ENCODE measurements at places on chromosomes 13 and 19.

- no peak for DNase-seq
These were observed 1380.5 kb upstream of the ATXN8OS start for GRCh38 chr13:68727165-68727564.

DNA sequence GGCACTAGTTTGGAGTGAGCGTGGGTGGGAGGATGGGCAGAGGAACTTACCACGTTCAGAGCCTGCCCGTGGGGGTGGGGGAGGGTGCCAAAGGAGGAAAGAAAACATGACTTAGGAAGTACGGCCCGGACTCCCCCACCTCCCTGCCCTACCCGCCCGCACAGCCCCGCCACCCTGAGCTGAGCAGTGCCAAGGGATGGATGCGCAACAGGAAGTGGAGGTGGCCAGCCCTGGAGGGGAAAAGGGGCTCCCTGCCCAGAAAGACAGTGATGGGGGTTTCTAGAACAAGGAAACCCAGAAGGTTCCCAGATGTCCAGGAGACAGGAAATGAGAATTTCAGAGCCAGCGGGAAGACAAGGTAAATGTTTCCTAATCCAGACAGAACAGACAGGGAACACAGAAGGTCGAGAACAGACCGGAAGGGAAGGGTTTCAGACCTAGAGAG lies 6.3 kb downstream of the TEAD2 start:
- no peak for DNase-seq

GRCh38 chr19:48616041-48616436 lies 1.2 kb upstream of the FAM83E start:
- DNase-seq: no peak

DNA sequence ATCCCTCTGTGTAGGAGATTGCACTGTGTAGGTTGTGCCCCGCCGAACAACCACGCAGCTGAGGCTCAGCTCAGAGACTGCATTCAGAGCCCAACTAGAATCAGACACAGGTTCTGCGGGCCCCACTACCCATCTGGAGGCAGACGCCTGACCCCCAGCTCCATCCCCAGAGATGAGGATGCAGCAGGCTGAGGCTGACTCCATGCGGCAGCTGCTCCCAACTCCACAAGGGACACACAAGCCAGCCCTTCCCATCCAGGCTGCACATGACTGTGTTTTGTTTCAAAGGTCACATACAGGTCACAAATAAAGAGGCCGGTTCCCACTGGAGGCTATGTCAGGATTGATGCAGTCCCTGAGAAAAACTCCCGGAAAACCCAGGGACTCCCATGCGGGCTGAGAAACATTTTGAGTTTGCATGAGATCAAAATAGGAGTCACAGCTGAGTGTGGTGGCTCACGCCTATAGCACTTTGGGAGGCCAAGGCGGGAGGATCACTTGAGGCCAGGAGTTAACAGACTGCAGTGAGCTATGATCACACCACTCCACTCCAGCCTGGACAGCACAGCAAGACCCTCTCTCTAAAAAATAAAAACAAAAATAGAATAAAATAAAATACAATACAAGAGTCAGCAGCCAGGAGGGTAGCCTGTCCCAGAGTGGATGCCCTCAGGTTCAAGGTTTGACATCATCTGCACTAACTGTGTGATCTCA lies 14.0 kb downstream of the ELL start:
- no peak for DNase-seq

- no peak for DNase-seq
These were observed 101.5 kb downstream of the DPF1 start for GRCh38 chr19:38122402-38123093.

- DNase-seq: peak; percentile 28
These were observed 233.5 kb upstream of the SERP2 start for GRCh38 chr13:44140146-44140545.

DNA sequence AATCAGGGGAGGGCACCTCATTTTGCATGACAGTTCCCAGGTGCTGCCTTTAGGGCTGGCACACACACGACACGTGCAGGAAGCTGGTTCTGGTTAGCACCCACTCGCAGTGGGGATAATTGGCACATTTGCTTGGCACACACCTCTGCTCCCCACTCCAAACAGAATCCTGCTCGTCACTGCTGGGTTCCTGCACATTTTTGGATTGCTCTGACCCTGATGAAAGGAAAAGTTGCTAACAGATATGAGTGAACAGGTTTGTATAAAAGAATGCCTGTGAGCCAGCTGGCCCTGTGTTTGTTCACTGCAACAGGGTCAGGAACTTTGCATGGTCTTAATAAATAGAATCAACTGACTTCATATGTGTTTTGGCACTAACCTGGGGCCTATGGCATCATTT lies 1500.4 kb downstream of the EFNB2 start:
- DNase-seq: no peak

- DNase-seq: no peak
These were observed 497.0 kb downstream of the FOXO1 start for GRCh38 chr13:40169476-40169875.

GRCh38 chr13:41900918-41901317 lies 60.0 kb downstream of the VWA8 start:
- no peak for DNase-seq

GRCh38 chr19:5803752-5804515 lies 933 bp upstream of the NRTN start:
- DNase-seq: peak; percentile 71

DNA sequence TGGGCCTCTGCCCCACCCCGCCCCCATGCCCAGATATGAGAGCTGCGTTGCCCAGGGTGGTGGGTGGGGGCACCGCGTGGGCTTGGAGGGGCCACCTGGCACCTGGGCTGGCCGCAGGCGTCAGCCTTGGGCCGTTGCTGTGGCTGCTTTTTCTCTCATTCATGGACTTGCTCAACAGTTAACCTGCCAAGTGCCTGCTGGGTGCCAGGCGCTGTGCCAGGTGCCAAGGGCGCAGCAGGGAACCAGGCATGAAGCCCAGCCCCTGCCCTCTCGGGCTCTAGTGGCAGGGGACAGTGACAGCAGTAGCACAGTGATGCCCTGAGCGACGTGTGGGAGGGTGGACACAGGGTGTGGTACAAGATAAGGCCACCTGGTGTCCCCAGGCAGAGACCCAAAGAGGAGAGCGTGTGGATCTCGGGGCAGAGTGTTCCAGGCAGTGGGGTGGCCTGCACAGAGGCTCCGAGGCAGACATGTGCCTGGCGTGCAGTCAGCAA lies 28.1 kb downstream of the DHX34 start:
- DNase-seq: peak; percentile 25

DNA sequence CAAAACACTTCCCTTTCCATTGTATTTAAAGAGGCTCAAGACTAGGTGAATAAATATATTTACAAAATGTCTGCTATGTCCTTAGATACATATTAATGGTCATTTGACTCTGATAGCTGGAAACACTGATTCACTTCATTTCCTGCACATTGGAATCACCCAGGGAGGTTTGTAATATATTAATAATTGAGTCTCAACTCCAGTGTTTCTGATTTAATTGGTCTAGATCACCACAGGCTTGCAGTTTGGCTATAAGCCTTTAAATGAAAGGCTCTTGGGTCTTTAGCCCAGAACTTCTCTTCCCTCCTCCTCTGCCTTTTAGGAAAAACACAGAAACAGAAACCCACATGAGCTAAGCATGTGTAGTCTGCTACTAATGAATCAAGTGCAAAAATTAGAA lies 378.0 kb downstream of the TBC1D4 start:
- no peak for DNase-seq

- DNase-seq: no peak
These were observed 22.3 kb upstream of the CYSLTR2 start for GRCh38 chr13:48631441-48631840.

DNA sequence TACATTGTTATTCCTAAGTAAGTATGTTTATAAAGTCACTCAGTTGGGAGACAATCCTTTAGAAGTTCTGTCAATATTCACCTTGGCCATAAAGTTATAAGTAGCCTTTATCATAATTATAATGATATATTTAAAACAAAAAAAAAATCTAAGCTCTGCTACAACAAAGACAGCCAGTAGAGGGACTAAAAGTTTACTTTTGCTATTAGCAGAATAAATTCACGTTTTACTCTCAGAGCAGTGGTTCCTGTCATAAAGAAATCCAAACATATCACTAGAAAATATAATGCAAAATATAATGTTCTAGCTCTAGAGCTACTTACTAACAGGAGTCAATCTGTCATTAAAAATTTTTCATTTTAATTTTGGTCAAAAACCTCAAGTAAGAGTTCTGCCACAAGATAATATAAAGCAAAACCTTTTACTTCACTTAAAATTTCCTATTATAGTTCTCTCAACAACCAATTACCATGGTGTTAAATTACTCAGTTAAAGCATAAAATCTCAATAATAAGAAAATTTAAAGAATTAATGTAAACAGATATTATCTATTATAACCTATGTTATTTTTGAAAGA lies 17.7 kb downstream of the INTS6 start:
- DNase-seq: no peak

- DNase-seq: no peak
These were observed 83.5 kb downstream of the ZNF557 start for GRCh38 chr19:7153022-7153421.

DNA sequence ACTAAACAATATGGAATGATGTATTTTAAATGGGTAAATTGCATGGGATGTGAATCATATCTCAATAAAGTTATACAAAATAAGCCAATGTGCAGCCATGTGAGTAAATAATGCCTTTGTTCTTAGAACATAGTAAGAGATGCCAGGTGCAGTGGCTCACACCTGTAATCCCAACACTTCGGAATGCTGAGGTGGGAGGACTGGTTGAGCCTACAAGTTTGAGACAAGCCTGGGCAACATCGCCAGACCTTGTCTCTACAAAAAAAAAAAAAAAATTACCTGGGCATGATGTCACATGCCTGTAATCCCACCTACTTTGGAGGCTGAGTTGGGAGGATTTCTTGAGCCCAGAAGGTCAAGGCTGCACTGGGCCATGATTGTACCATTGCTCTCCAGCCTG lies 230.7 kb downstream of the RFC3 start:
- DNase-seq: no peak

- DNase-seq: no peak
These were observed 108.2 kb downstream of the GNG7 start for GRCh38 chr19:2594319-2594718.

GRCh38 chr19:37972803-37973202 lies 65.8 kb downstream of the SIPA1L3 start:
- no peak for DNase-seq

DNA sequence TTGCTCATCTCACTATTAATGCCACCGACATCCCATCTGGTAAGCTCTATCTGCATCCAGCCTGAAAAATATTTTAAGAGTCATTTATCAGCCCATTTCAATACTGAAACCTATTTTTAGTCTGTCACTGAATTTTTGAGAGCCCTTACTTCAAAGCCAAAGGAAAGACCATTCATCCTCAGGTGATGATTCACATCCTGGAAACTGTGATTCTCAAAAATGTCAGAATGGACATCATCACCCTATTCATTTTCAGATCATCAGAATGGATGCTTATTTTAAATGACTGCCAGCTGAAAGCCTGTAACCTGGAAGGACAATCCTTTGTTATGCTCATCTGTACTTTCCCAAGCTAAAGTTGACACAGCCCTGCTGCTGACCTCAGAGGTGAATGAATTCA lies 27.0 kb downstream of the TNFSF11 start:
- no peak for DNase-seq

- no peak for DNase-seq
These were observed 11.4 kb downstream of the ETFB start for GRCh38 chr19:51354742-51355148.

DNA sequence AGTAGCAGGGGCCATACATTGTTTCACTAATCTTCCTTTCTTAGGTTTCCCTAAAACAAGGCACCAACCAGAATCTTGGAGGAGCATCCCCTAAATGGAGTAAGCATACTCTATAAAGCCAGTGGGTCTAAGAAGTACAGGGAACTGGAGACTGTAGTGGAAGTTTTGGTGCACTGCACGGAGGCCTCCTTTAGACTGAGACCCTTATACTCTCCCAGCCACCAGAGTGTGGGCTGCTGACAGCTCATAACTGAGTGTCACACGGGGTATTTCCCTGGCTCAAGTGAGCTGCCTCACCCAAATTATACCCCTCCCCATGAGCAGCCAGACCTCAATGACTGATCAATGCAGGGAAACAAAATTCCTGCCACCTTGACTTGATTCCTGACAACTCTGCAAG lies 349.5 kb downstream of the NDFIP2 start:
- DNase-seq: no peak

GRCh38 chr13:20019043-20019442 lies 60.5 kb downstream of the ZMYM2 start:
- no peak for DNase-seq

DNA sequence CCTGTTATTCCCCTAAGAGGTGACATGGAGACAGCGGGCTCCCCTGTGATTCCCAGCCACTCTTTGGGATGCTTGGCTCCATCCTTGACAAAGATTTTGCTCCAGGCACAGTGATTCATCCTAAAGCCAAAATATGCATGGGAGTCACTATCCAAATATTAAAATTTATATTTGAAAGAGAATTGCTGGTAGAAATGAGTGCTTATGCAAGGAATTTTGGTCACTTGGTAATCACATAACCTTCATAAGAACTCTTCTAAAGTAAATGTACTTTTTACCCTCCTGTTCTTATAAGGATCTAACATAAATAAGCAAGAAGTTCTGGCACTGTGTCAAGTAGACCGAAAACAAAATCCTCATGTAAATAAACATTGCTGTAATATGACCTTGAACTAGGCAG lies 385.8 kb downstream of the ITGBL1 start:
- DNase-seq: no peak
